ENCODE measurements at places on chromosomes 5 and 9.

DNA sequence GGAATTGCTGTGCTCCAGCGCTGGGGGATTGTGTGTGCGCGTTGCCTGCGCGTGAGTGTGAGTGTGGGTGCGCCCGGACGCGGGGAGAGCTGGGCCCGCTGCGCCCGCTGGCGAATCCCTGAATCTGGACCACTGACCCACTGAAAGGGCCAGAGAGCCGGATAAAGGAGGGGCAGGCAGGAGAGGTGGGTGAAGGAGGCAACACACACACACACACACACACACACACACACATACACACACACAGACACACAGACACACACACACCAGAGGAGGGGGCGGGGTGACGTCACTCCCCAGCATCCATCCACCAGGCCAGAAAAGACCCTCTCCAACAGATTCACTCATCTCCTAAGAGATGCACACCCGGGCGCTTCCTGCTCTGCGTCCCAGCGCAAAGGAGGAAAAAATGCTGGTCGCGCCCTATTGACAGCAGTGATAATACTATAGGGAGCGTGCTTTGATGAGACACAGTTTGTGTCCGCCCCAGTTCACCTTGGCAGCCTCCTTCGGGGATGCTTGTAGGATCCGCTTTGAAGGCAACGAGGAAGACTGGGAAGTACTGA lies 1059.1 kb upstream of the DMAC1 start:
- no peak for DNase-seq

GRCh38 chr5:75279321-75279720 lies 42.6 kb upstream of the ANKRD31 start:
- DNase-seq: no peak

DNA sequence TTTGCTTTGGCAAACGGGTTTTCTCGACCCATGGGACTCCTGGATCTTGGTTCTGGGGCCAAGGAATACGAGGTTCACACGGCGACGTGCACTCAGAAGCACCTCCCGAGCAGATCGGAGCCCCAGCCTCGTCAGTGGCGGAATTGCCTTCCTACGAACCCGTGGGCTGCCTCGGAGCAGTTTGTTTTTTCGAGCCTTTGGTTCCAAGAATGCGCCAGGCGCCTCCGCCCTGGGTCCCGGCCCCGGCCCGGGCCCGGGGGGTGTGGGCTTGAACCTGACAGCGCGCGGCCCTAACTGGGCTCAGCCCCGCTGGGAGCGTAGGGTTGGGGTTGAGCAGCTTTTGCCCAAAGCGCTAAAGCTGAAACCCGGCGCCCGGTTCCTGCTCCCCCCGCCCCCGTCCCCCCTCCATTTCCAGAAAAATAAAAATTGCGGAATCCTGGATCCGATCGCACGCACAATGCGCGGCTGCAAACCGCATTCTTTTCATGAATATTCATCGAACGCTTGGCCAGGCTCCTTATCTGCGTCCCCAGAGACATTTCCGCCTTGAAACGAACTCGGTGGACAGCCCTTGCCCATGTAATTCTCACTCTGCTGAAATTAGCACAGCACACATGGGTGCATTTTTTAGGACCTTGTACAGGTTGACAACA lies 1.0 kb downstream of the BASP1 start:
- peak; percentile 22 for DNase-seq

- peak; percentile 42 for DNase-seq
Measured at GRCh38 chr9:91758491-91758981, 191.5 kb downstream of the ROR2 start.

DNA sequence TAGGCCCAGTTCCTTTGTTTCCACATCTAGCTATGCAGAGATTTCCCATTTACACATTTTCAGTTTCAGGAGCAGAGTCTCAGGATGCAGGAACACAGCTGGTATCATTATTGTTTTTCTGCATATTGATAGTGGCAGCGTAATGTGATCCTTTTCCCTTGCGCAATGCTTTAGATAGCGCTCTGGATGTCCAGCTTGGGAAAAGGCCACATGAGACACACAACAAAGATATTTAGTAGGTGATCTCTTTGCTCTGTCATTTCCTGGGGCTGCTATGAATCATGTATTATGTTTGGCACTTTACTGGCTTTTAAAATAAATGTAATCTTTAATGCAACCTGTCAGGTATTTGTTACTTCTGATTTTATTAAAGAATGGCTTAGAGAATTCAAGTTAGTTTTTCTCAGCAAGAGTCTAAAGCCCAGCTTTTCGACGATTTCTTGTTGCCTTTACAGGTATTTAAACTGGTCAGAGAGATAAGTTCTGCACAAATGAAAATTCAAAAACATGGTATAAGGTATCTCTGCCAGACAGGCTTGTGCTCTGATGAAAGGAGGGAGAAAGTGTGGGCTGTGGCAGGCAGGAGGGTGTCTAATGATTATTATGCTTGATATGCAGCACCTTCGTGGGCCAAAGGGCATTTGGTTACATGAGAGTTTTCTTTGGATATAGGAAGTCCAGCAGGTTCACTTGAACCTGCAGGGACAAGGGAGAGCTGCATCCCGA lies 42.2 kb downstream of the PTTG1 start:
- no peak for DNase-seq

GRCh38 chr5:147332658-147333057 lies 97.8 kb downstream of the STK32A start:
- DNase-seq: no peak

- DNase-seq: no peak
Measured at GRCh38 chr5:175638305-175638704, 19.6 kb upstream of the HRH2 start.

- peak; percentile 21 for DNase-seq
Measured at GRCh38 chr5:131635684-131636572, 899 bp upstream of the RAPGEF6 start.

DNA sequence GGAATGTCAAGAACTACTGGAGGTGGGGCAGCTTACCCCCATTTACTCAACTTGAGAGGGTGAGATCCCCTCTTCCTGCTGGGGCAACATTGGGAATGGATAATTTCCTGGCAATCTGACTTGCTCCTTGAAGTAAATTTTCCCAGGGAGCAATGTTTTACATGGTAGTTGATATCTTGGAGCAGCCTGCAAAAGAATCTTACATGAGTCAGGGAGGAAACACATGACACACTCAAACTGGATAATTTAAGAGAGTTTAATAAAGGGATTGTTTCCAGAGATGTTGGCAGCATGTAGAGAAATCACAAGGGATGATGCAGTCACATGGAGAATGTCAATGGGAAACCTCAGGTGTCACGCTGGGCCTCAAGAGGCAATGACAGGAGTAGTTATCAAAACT lies 212.5 kb downstream of the GAS1 start:
- no peak for DNase-seq

DNA sequence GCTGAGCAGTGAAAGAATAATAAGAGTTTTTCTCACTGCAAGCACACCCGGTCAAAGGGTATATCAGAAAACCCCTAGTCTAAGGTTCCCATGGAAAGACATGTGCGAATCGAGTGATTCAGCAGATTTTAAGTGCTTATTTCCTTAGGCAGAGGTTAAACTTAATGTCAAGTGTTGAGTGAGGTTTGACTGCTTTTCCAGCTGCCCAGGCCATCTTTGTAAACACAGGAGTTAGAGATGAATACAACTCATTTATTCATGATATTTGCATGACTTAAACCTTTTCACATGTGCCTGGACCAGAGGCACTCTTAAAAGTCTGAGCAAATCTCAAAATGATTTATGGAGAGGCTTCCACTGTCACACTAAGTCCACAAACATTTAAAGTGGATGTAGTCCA lies 137.8 kb upstream of the RGMB start:
- no peak for DNase-seq

- no peak for DNase-seq
Measured at GRCh38 chr9:26665666-26666065, 226.9 kb downstream of the CAAP1 start.

- DNase-seq: no peak
Measured at GRCh38 chr9:13607481-13608441, 328.3 kb upstream of the MPDZ start.

DNA sequence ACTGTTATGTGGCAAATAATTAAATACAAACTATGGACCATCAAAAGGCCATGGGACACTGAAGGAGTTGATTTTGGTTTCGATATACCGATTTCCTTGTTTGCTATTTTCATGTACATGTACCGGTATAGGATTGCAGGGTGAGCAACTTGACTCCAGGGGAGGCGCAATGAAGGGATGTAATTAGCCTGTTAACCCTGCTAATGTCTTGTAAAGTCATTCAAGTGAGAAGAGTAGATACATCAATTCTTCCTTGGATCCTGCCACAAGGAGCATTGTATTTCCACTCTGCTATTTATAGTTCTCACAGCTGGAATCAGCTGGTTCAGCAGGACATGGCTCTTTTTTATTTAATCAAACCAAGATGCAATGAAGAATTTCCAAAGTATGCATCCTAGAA lies 102.0 kb downstream of the STK32A start:
- no peak for DNase-seq

DNA sequence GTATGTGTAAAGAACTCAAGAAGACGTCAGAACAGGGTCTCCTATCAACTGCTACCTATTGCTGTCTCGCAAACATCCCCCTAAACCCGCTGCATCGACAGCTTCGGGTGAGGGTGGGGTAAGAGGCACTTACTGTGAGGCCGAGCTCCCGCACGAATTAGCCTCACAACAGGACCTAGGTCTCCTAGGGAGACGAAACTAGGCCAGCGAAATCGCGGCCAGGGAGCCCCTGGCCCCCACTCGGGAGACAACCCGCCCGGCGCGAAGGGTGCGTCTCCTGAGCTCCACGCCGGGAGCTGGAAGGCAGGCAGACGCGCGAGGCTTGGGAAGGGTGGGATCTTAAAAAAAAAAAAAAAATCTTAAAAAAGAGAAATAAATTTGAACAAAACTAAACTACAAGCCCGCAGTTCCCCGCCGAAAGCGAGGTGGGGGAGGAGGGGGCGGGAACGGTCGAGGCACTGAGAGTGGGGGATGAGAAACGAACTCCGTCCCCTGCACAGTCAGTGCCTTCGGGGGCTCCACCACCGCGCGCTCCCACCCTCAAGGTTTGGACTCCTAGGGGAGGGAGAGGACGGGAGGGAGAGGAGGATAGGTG lies 33.0 kb upstream of the NFIB start:
- DNase-seq: no peak

GRCh38 chr5:155303120-155303519 lies 289.6 kb downstream of the KIF4B start:
- no peak for DNase-seq

DNA sequence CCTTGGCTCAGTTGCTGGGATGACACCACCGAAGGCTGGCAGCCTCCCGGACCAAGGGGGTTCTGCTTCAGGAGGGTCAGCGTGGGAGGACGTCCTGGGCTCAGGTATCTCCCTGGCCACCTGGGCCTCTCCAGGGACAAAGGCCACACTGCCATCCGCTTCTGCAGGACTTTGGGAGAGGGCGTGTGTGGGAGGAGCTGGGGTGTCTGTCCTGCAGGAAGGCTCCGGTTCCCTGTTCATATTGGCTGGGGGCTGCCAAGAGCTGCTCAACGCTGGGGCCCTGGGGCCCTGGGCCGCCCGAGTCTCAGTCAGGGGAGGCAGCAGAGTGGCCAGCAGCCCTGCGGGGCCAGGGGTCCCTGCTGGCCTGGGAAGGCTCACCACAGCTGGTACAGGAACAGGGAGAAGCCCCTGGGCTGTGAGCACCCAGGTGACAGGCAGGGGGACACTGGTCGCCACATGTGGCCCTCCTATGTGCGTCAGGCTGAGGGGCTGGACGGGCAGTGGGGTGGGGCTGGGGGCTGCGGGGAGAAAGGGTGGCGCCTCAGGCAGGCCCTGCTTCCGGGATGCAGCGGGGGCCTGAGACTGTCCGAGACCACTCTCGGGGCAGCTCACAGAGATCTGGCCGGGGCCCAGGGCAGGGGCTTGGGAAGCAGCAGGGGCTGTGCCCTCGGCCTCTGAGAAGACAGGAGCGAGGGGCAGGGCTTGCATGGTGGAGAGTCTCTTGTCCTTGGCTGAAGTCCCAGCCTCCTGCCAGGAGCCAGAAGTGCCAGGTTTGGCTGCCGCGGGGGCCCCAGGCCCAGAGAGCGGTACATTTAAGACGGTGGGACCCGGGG lies 4.9 kb upstream of the CARD9 start:
- DNase-seq: no peak

- no peak for DNase-seq
Measured at GRCh38 chr5:97002983-97003382, 67.1 kb downstream of the LNPEP start.

GRCh38 chr5:151451626-151452520 lies 4.5 kb downstream of the SLC36A1 start:
- no peak for DNase-seq

- DNase-seq: no peak
Measured at GRCh38 chr9:33476503-33476902, 2.8 kb upstream of the NOL6 start.

DNA sequence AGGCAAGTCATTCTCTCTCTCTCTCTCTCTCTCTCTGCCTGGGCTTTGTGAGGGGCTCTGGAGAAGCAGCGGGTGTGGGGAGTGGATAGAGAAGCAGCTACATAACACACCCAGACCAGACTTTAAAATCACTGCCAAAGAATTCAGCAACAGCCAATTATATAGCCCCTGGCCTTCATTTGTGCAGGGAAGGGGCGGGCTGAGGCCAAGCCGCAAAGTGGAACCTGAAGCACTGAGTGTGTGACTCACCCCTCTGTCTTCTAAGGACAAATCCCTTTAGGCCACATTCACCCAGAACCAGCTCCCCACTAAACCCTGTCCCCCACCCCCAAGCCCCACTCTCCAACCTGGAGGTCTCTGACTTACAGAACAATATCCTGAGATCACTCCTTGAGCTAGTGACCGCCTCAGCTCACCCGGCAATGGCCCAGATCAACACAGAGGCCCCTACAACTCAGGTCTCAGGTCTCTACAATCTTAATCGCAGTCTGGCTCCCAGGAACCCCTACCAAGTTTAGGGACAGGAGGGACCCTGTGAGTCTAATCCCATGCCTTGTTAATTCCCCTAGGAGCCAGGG lies 6.0 kb downstream of the B4GALT1 start:
- DNase-seq: no peak

DNA sequence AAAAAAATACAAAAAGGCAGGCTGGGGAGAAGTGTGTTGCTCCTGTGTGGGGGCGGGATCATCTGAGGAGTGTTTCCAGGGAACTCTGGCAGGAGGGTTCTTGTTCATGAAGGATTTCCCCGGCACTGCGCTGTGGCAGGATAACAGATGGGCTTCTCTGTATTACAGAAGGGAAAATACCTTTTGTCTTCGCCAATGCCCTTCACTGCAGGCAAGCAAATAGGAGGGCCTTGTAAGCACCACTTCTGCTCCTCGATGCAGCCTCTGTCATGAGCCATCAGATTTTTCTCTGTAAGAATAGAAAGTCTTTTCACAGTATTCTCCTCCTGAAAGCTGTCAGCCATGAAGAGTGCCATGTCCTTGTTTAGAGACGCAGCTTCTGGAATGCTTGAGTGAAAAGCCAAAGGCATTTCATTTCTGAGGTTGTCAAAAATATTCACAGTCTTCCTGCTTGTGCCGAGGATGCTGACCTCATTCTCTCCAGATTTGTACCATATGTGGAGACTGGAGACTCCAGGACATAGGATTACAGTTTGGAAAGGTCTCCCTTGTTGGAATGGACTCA lies 294.0 kb downstream of the YTHDC2 start:
- DNase-seq: no peak

DNA sequence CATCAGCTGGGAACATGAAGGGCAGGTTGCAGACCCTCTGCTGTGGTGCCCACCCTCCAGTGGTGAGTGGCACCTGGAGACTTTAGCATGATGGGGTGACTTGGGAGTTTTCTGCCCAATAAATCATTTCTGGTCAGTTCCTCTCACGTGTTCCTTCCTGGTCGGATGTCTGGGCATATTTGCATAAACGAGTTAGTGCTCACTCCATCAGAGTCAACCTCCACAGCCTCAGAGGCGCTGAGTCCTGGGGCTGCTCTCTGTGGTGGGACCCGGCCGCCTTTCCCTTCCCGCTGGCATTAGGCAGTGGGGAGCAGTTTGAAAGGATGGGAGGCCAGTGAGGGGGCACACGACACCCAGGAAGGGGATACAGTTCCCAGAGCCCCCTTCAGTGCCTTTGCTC lies 114.0 kb upstream of the FCN2 start:
- DNase-seq: no peak
